ENCODE measurements at places on chromosomes 1 and 21.

DNA sequence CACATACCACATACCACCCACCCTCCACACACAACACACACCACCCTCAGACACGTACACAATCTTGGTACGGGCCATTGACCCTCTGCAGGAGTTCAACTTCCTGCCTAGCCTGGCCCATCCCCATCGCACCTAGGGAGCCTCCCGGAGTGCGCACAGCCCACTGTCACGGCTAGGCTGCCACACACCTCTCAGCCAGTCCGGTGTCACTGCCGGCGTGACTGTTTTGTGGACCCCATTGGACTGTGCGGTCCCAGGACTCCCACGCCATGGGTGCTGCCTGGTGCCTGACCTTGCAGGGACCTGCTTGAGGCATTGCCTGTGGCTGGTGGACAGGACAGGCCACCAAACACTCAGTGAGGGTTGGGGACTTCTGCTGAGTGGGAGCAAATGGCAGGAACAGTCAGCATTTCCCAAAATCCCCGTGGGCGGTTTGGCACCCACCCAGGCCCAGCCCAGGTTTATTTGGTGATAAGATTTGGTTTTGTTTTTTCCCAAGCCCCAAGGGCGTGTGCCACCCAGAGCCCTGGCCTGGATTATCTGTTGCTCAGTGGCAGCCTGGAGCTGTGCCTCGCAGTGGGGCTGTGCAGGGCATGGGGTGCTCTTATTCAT lies 27.7 kb downstream of the RAB7B start:
- no peak for DNase-seq

- DNase-seq: no peak
These were observed 303.3 kb upstream of the DEPDC1 start for GRCh38 chr1:68800182-68800581.

GRCh38 chr1:94351481-94351880 lies 66.7 kb upstream of the ABCD3 start:
- no peak for DNase-seq

- DNase-seq: no peak
These were observed 6.8 kb downstream of the SLC25A24 start for GRCh38 chr1:108193333-108193732.

- peak; percentile 55 for DNase-seq
These were observed 30.9 kb downstream of the SNAP47 start for GRCh38 chr1:227766015-227766634.

DNA sequence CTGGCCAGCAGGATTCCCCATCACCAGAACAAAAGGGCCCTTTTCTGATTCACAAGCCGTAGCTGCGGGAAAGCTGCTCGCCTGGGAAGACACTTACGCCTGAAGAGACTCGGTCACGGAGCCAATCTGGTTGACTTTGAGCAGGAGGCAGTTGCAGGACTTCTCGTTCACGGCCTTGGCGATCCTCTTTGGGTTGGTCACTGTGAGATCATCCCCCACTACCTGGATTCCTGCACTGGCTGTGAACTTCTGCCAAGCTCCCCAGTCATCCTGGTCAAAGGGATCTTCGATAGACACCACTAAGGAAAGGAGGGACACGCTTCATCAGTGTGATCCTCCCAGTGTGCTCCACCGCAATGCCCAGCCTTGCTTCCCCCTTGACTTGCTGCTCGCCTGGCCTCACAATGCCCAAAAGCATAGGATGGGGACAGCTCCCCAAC lies 14.7 kb downstream of the ENO1 start:
- DNase-seq: no peak

Data from activated CD8-positive, alpha-beta memory T cell treated with anti-CD3 and anti-CD28 coated beads for 1 hour (primary cell).